Tongue (tissue), 3 donors: ENCODE measurements at places on chromosomes 5 and 9. TPM values are rescaled to one million over a fixed set of nuclear protein-coding genes. Genes with fewer than 3 reads are reported as not detected.

GRCh38 chr9:99173570-99174504 lies 47.9 kb downstream of the ALG2 start:
- no peak for DNase-seq

PFN3 gene
- not detected for total RNA-seq

- DNase-seq: no peak
Observed at GRCh38 chr5:154690488-154690887, 64.7 kb upstream of the LARP1 start.

- peak; percentile 98 for DNase-seq
Observed at GRCh38 chr9:134644725-134645606, 3.4 kb downstream of the COL5A1 start.

- peak; percentile 63 for DNase-seq
Observed at GRCh38 chr9:83441390-83441789, 96.8 kb downstream of the FRMD3 start.
